ENCODE measurements at places on chromosomes 2 and 18.

DNA sequence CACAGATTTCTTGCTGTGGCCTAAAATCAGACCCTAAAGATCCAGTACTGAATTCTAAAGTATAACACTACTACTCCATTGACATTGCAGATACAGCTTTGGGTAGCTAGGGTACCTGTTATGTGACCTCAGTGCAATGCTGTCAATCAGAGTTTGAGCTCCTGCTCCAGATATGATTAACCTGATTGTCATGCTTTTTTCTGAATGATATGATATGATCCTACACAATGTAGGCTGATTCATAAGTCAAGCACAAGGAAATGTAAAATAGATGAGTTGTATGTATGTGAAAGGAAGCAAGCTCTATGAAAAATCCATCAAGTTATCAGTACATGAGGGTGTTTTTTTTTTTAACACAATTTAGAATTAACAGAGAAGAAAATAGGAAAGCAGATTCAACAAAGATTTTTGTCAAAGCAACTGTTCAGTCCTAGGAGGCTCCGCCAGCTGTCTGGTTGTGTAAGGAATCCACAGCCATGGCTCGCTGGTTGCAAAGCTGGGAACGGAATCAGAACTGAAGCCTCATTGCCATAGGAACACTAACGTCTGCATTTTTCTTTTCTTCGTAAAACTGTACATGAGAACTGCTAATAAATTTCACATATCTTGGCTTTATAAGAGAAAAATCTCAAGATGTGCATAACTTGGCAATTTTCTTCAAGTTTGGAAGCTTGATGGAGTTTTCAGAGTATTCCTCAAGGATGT is 52.9 kb downstream of the NR4A2 start:
- no peak for DNase-seq

GRCh38 chr2:240362826-240363745 is 72.4 kb upstream of the GPC1 start:
- no peak for DNase-seq

- no peak for DNase-seq
Measured at GRCh38 chr2:151649966-151650365, 84.3 kb downstream of the NEB start.

- no peak for DNase-seq
Measured at GRCh38 chr2:241092677-241093076, 9.4 kb downstream of the MTERF4 start.

GRCh38 chr2:150485871-150486538 is 1.5 kb downstream of the RND3 start:
- DNase-seq: no peak

GRCh38 chr2:172865422-172865821 is 129.8 kb downstream of the RAPGEF4 start:
- no peak for DNase-seq

DNA sequence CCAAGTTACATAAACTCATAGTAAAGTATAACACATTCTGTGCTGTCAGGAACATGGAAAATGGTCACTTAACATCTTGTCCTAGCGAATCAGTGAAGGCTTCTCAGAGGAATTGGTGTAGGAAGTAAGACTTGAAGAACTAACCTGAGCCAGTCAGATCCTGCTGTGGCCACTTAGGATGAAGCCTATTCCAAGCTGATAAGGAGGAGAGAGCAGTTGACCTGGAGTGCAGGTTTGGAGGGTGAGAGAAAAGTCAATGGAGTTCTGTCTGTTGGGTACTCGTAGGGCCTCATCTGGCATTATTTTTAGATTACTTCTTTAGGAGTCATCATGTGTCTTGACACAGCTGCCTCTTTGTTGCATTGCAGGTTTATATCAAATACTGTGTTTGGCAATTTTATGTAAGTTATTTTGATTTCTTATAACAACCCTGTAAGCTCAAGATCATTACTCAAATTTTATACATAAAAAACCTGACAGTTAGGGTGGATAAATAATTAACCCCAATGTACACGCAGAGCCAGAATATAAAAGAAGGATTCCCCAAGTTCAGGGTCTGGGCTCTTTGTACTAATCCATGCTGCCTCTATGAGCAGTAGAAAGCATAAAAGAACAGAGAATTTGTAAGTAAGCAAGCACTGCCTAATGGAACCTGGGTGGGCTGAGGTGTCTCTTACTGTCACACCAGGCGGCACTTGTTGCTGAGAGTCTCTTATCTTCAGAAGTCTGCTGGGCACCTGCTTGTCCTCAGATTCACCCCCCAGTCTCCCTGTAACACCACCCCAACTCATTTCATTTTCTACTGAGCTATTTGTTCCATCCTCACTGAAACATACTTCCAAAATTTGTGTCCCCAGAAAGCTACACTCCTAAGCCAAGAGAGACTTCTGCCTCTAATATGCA is 252.1 kb upstream of the NT5C1B start:
- no peak for DNase-seq

- DNase-seq: no peak
Measured at GRCh38 chr18:55088000-55088401, 128.7 kb upstream of the CCDC68 start.

Data from stimulated activated CD4-positive, alpha-beta T cell treated with anti-CD3 and anti-CD28 coated beads, Interleukin-15, amount 100 ng/mL, for 1 hour (primary cell).